Activated T-helper 17 cell treated with anti-CD3 and anti-CD28 coated beads, Interleukin-2, amount 50 U/mL, for 72 hours (primary cell): ENCODE measurements at places on chromosomes 5 and 9.
A peak's percentile ranks its signal among the peaks of the same experiment; 100 is the strongest.

DNA sequence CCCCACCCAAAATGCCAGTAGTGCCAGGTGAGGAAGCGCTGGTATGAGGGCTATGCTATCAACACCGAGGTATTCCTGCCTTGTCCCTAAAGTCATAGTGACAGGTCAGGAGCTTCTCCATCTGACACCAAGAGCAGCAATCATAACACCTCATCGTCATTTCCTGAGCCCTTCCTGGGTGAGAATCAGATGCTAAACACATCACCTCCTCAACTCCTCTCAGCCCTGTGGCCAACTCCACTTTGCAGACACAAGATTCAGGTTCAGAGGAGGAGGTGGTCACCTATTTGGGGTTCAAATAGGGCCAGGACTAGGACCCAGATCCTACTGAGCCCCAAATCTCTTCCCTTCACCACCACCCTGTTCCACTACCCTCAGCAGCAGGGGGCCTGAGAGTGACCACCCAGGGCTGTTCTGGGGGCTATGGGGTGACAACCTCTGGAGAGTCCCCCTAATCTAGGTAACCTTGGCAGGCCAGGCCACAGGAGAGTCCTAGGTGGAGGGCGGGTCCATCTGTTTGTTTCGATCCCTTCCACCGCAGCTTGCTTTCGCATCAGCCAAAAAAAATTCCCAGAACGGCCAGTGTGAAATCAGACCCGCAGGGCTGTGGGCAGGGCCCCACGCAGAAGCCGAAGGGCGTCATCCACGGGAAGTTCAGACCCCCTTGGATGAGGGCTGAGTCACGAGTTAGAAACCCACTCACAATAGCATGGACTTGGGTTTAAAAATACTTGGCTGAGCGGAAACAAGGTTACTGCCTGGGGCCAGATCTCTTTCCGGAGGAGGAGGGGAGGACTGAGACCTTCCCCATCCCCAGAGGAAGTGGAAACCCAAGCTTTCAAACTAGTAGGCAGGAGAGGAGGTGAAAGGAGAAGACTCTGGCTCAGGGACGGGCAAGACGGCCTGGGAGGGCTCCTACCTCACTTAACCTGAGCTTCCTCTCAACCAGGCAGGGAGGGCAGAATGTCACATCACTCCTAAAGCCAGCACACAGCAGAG, 8.7 kb downstream of the STK10 start:
- no peaks in the 10 kb centered on the region for H3K27me3 ChIP-seq
- peaks cover 55% of the 10 kb centered on the region for H3K4me1 ChIP-seq
- H3K4me3 ChIP-seq, result peak overlapping the region; percentile 97
- peak; percentile 57 for ATAC-seq
- peak overlapping the region; percentile 98 for H3K27ac ChIP-seq
- peaks cover 89% of the 10 kb centered on the region for H3K36me3 ChIP-seq

DNA sequence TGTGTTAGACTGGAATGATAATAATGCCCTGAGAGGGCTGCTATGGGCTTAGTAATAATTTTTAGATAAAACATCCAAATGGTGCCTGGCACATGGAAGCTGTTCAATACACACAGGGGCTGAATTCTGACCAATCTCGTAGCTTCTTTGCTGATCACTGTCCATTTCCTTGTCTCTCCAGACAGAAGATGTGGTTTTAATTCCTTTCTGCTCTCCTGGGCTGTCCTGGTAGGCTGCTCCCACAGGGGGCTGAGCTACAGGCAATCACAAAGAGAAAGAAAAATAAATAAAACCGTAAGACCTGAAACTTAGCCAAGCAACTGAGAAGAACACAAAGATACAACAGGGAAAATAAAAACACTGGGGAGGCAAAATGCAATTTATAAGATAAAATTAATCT, 136.5 kb downstream of the CDK5RAP2 start:
- peaks cover 19% of the 10 kb centered on the region for H3K4me1 ChIP-seq
- no peaks in the 10 kb centered on the region for H3K27me3 ChIP-seq
- H3K27ac ChIP-seq, result no peak overlapping the region
- no peak for ATAC-seq
- peaks cover 58% of the 10 kb centered on the region for H3K36me3 ChIP-seq

DNA sequence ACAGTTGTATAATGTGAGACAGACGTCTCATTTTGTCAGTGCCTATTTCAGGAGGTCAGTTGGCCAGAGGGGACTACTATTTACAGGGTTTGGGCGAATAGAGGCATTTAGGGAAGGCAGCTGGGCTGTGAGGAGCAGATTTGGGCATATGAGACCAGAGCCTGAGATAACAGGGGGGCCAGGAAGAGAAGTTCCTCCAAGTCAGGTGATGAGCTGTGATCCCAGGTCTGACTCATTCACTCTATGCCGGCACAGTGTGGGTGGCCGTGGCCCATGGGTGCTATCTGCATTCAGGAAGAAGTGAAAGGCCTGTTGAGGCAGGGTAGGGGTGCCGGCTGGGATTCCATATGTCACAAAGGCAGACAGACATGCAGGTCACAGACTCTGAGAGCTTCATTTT, 142.8 kb downstream of the PDZD2 start:
- H3K4me3 ChIP-seq, result no peak overlapping the region
- peaks cover 5% of the 10 kb centered on the region for H3K4me1 ChIP-seq
- H3K27ac ChIP-seq, result no peak overlapping the region
- no peaks in the 10 kb centered on the region for H3K27me3 ChIP-seq
- H3K36me3 ChIP-seq, result no peaks in the 10 kb centered on the region

GRCh38 chr5:121479337-121479736, 372.3 kb upstream of the FTMT start:
- no peaks in the 10 kb centered on the region for H3K4me1 ChIP-seq
- no peaks in the 10 kb centered on the region for H3K27me3 ChIP-seq
- H3K4me3 ChIP-seq, result no peak overlapping the region

- H3K4me1 ChIP-seq, result no peaks in the 10 kb centered on the region
- H3K36me3 ChIP-seq, result no peaks in the 10 kb centered on the region
- no peak overlapping the region for H3K4me3 ChIP-seq
- no peak for ATAC-seq
- peaks cover 12% of the 10 kb centered on the region for H3K27me3 ChIP-seq
These were observed 145.7 kb upstream of the DAB2 start for GRCh38 chr5:39570403-39571027.

DNA sequence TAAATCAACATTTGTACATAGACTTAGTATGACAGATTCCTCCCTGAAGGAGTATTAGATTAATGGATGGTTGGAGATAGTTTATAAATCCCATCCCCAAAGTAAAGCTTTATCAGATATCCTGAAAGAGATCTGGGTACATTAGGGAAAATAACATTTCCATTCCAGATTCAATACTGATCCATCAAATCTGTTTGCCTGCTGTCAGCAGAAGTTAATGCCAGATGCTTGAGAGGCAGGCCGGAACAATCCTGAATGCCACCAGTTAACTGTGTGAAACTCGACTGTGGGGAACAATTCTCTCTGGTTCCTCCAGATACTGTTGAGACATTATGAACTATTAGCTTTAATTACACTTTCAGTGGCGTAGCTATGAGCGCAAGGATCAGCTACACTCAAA, 1166.8 kb downstream of the MAT2B start:
- H3K4me1 ChIP-seq, result no peaks in the 10 kb centered on the region
- H3K27me3 ChIP-seq, result no peaks in the 10 kb centered on the region
- no peaks in the 10 kb centered on the region for H3K36me3 ChIP-seq
- no peak for ATAC-seq

DNA sequence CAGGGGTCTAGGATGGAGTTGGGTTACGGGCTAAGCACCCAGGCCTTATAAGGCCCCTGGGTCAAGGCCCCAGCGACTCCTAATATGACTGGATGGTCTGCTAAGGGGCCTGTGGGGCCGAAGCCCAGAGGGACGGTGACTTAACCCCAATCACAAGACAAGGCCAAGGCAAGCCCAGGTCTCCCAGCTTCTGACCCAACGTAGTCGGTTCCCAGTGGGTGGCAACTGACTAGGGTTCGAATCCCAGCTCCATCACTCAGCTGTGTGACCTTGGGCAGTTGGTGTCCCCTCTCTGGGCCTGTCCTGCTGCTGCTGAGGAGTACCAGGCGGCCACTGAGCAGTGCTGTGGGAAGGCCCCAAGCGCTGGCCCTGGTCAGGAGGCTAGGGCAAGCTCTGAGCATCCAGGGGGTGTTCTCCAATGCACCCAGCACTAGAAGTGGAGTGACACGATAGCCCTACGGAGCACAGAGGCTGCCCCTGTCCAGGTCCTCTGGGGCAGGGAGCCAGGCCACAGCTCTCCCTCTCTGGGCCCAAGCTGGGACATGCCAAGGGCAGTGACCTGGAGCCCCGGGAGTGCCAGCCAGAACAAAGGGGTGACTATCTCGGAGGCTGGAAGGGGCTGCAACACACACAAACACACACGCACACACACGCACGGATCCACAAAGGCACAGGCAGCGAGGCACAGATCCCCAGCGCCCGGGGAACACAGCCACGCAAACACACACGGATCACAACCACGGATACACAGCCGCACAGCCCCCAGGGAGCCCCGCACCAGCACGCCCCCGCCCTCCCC, 512 bp downstream of the AK1 start:
- no peak for ATAC-seq
- H3K4me1 ChIP-seq, result no peaks in the 10 kb centered on the region
- H3K27ac ChIP-seq, result no peak overlapping the region
- no peak overlapping the region for H3K4me3 ChIP-seq
- no peaks in the 10 kb centered on the region for H3K36me3 ChIP-seq

DNA sequence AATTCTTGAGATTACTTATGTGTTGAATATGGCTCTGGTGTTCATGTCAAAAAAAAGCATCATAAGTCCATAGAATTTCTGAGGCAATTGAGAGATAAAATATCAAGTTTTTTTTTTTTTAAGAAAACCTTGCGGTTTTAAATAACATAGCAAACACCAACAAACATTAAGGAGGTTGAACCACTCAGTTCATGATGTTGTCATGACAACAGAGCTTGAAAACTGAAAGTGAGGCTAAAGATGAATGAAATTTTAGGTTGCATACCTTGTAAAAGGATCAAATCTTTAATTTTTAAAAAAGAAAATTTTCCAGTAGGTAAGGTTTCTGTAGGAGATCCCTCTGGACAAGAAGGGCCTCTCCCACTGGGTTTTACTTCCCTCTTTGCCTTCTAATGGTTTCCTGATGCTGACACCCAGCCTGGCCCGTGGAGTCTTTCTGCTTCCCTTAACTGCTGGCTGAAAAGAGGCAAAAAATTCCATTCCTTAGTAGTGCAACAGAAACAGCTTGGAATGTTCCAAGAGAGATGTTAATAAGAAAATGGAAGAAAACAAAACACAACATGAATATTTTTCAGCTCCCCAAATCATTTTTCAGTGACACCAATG, 60.0 kb upstream of the FER start:
- H3K4me3 ChIP-seq, result no peak overlapping the region
- H3K36me3 ChIP-seq, result no peaks in the 10 kb centered on the region
- no peaks in the 10 kb centered on the region for H3K4me1 ChIP-seq
- no peak for ATAC-seq
- no peak overlapping the region for H3K27ac ChIP-seq

DNA sequence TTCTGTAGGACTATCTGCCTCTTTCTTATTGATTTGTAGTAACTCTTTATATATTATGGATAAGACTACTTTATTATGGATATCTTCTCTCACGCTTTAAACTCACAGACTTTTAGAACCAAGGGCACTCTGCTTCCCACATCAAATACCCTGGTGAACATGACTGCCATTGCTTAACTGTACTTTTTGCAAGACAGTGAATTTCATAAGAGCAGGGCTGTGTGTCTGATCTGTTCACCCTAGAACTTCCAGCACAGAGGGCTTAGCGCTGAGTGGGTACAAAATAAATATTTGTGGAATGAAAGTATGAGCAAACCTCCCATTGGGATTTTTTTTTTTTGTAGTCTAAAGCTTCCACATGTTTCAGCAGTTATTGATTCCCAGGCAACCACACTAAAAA, 84.8 kb downstream of the CFAP77 start:
- H3K27me3 ChIP-seq, result peaks cover 10% of the 10 kb centered on the region
- no peaks in the 10 kb centered on the region for H3K4me1 ChIP-seq
- no peaks in the 10 kb centered on the region for H3K36me3 ChIP-seq

DNA sequence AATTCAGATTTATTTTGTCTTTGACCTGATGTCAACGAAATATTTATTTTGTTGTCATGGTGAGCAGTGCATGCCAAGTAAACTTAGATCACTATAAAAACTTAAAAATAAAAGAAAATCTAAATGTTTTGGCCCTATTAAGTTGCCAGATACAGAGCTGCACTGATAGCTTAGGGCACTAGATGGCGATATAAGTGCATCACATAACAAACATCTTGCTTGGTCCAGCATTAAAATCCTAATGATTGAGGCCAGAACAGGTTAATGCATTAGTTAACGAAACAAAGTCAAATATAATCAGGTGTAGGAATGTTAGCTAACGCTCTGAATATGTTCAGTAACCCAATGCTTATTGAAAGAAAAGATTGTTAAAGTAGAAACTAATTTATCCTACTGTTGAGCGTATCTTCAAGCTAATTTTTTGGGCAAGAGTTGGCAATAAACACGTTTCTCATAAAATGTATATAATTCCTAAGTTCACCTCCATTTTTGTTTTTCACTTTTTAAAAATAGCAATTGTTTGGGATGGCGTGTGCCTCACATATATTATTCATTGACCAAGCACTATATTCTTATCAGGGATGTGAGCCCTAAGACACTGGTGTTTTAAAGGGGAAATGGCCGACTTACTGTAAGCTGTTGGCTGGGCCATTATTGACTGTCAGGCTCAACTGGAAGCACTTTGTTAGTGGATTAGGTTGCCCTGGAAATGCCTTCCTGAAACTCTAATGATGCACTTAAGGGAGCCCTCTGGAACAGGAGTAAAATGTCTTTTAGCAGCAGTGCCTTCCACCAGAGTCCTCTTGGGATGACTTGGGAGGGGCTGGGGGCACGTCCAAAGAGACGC, 33.3 kb downstream of the KCTD16 start:
- peaks cover 50% of the 10 kb centered on the region for H3K27me3 ChIP-seq
- ATAC-seq, result peak; percentile 51
- H3K36me3 ChIP-seq, result no peaks in the 10 kb centered on the region
- H3K4me1 ChIP-seq, result peaks cover 4% of the 10 kb centered on the region
- H3K27ac ChIP-seq, result no peak overlapping the region

DNA sequence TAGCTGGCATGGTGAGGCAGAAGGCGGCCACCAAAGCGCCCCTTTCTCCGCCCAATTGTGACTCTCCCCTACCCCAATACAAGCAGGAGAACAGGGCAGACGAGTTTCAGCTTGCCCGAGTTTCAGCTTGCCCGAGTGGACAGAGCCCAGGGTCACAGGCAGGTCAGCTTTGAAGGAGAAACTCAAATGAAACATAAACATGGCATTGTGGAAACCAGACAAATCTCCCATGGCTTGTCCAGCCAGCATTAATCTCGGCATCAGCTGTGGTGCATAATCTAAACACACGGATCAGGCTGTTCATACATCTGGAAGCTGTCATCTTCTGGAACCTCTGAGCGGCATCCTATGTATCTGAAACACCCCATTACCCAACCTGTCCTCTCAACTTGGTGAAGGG, 16.9 kb downstream of the PTCH1 start:
- ATAC-seq, result no peak
- no peak overlapping the region for H3K4me3 ChIP-seq
- H3K27ac ChIP-seq, result no peak overlapping the region
- H3K4me1 ChIP-seq, result peaks cover 4% of the 10 kb centered on the region
- peaks cover 3% of the 10 kb centered on the region for H3K27me3 ChIP-seq

- H3K36me3 ChIP-seq, result no peaks in the 10 kb centered on the region
- H3K4me1 ChIP-seq, result no peaks in the 10 kb centered on the region
- no peak overlapping the region for H3K27ac ChIP-seq
- ATAC-seq, result peak; percentile 44
- H3K27me3 ChIP-seq, result no peaks in the 10 kb centered on the region
These were observed 118.4 kb downstream of the ARHGAP26 start for GRCh38 chr5:142888469-142889085.
